HuH-7.5 (cell line): ENCODE measurements at places on chromosomes 5 and 9.

- no peak for DNase-seq
These were observed 32.0 kb upstream of the DHFR start for GRCh38 chr5:80686757-80687156.

DNA sequence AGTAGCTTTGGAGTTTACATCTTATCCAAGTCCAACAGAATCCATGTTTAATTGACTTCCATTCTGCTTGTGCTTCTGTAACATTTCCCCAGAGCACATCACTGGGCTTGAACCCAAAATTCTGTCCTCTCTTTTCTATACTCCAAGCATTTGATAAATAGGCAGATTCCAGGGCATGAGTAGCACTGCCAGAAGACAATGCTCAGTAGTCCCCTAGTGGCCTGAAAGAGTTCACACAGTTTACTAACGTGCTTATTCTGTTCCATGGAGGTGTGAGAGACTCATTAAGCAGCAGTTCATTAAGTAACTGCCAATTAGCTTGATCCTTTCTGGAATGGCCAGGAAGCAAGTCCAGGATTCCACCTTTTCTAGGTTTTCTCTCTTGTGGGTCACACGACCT is 9.4 kb upstream of the GABRA6 start:
- no peak for DNase-seq

DNA sequence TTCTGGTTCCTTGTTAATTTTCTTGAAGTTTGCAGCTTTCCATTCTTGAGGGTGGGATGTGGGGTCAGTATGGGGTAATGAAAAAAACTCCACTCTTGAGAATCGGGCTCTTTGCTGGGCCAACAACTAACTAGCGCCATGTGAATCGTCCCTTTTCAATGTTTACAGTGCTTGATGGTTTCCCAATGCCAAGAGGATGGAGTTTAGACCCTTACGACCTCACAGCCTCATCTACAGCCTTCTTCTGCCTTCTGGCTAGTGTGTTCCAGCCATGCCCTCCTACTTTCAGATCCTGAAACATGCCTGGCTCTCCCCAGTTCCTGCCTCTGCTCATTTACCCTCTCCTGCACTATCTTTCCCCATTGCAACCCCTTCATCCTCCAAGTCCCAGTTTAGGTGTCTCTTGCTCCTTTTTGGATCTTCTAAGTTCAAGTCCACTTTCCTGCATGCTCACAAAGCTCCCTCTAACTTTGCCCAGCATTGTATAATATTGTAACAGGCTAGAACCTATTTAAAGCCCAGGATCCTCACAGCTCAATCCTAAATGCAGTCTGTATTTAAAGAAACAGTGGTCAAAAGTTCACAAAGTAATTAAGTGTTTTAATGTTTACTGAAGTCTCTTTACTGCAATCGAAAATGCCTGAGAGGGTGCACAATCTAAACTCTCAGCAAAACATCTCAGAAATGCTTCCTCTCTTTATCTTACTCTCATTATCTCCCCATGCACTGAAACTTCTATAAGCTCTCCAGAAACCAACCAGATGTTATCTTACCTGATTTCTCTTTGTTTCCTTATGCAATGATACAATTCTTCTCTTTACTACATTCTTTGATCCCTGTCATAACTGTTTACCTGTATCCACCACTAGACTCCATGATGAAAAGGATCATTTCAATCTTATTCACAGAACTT is 20.6 kb upstream of the CAST start:
- no peak for DNase-seq

DNA sequence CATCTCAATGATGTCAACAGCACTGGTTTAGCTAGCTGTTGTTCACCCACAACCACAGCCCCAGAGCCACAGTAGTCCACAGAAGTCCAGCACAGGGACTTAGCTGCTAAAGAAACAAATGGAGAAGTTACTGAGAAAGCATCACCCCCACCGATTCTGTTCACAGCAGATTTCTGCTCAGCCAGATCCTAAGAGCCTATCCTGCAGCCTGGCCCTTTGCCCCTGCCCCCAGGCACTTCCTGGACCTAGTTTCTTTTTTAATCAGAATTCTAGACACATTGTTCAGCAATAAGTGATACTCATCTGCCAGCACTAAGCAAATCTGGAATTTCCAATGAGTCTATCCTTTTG is 7.4 kb downstream of the B4GALT1 start:
- DNase-seq, result no peak

DNA sequence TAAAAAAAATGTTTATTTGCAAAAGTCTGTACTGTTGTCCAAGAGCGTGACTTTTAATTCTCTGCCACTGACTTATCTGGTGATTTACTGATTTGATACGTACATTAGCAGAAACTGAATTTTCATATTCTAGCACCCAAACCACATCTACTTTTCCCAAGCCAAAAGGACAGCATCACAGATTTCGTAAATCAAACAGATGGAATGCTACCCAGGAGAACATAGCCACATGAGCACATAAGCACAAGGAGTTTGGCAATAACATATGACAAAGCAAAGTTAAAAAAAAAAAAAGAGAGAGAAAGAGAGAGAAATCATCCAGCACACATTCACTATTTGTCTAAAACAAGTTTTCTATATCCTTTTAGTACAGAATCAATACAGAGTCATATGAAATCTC is 83.7 kb downstream of the HINT1 start:
- no peak for DNase-seq

GRCh38 chr5:179224741-179225140 is 120.5 kb downstream of the ADAMTS2 start:
- DNase-seq, result no peak

DNA sequence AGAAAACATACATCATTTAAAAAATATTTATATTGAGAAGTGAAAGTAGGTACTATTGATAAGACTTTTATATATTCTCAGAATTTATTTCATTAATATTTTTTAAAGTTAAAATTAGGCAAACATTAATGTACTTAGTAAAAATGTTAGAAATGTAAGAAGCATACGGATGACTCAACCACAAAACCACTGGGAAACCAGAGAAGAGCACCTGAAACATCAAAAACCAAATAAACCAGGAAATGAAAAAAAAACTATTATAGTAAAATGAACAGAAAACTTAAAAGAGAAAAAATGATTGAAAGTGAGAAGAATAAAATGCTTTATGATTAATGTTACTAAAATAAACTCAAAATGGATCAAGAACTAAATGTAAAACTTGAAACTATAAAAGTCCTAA is 233.2 kb upstream of the DAB2 start:
- no peak for DNase-seq

DNA sequence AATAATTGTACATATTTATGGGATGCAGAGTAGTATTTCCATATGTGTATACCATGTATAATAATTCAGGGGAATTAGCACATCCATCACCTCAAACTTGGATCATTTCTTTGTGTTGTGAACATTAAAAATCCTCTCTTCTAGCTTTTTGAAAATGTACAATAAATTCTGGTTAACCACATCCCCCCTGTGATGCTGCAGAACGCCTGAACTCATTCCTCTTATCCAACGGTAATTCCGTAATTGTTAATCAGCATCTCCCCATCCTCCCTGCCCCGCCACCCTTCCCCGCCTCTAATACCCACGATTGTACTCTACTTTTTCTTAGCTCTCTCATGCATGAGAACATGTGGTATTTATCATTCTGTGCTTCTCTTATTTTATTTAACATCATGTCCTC is 127.7 kb upstream of the ANKRD55 start:
- no peak for DNase-seq

GRCh38 chr5:169219351-169219750 is 81.6 kb downstream of the SLIT3 start:
- no peak for DNase-seq

- DNase-seq, result no peak
These were observed 72.5 kb upstream of the DAPK1 start for GRCh38 chr9:87425202-87425601.

DNA sequence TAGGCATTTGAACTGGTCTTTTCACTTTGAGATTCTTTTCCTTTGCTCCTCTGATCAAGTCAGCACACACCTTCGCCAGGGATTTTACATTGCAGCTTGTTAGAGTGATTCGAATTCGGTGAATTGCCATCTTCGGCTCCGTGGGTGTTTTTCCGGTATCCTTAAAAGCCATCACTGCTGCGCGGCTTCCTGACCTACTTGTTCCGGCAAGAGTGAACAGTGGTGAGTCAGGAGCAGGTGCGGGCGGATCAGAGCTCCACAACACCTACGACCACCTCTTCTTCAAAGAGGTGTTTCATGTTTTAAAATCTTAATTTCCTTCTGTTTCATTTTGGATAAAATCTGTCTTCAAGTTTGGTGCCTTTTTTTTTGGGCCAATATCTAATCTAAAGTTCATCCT is 134.6 kb downstream of the TMC1 start:
- DNase-seq, result no peak

DNA sequence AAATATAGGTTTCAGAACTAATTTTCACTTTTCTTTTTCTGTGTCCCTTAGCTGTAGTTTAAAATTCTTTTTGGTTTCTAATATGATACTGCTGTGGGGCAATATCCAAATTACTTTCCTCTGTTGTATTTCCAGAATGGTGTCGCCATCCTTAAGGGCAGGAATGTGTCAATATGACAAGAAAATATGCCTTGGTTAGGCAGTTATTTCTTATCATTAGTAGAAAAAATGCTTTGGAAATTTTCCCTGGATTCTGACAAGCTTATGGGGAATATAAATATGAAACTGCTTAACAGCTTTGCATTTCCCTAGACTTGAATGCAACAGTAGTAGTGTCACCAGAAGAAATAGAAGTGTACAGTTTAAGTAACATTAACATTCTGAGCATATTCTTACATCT is 29.4 kb downstream of the ANKRD34B start:
- DNase-seq, result no peak

GRCh38 chr9:28059192-28059591 is 485.9 kb upstream of the C9orf72 start:
- no peak for DNase-seq

GRCh38 chr5:177105691-177106476 is 19.2 kb downstream of the FGFR4 start:
- DNase-seq, result no peak

DNA sequence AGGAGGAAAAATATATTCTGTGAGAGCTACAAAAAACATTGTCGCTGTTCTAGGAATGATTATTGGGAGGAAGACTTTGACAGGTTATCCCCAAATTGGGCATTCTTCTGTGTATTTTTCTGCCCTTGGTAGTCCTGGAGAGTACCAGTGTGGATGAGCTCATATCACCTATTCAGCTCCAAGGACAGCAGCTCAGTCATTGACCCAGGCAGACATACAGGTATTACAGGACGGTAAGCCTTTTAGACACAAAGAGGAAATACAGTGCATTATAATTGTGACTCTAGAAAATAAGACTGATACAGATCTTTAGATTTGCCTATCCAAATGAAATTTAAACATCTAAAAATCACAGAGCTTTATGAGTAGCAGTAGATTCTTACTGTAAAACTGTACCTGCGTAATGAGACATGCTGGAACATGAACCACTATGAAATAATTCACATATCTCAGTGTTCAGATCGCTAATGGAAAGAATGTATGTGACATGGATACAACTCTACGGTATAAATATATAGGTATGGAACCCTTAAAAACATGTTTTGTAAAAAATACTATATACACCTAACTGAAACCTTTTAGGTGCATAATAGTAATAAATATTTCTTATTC is 56.0 kb downstream of the PLK2 start:
- DNase-seq, result no peak

DNA sequence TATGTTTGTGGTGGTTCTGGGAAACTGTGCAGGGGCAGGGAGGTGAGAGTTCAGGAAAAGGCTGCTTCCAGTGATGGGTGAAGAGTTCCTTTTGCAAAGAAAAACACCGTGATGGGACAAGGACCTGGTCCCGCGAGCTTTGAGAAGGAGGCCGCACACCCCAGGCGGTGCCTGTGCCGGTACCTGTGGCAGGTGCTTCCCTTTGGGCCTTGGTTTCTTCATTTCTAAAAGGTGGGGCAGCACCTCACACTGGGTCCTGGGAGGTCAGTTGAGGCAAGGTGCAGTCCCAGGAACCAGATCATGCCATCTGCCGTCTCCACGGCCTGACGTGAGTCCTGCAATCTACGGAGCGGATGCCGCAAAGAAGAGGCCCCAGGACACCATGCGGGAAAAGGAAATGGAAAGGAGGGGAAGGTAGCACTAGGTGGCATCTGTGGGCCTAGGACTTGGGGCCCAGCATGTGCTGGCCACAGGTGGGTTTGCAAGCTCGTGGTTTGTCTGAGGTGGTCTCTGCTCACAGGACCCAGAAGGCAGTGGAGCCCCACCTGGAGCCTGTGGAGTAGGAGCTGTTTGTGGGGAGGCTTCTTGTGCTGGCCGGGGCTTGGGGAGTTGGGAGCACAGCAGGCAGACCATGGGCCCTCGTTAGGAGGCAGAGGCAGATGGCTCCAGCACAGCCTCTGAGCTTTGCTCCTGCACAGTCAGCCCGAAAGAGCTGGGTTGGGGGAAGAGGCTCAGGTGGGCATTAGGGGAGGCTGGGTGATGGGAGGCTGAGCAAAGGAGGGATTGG is 131.6 kb downstream of the CACNA1B start:
- no peak for DNase-seq

GRCh38 chr9:128902351-128903078 is 18.3 kb upstream of the PHYHD1 start:
- DNase-seq, result no peak

- DNase-seq, result no peak
These were observed 433.8 kb upstream of the CDH9 start for GRCh38 chr5:27472000-27472763.

GRCh38 chr5:11027660-11028059 is 266.6 kb upstream of the DAP start:
- DNase-seq, result no peak

DNA sequence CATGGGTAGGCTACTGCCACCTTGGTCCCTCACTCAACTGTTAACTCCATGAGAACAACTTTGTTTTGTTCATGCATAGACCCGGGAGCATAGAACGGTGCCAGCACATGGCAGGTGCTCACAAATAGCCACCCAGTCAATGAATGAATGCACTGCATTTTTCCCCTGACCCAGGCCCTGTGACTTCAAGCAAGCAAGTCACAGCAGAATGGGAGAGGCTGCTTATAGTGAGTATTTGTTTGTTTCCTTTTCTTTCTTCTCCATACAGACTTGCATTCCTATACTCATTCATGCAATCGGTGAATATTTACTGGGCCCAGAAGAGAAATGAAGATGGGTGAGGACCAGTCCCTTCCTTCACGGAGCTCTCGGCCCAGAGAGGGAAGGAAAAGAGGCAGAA is 62.0 kb downstream of the SHB start:
- DNase-seq, result no peak
